NCI-H2081 treated with DMSO at 0.1 percent for 48 hours (cell line): ENCODE measurements at places on chromosomes 2 and 18.

- DNase-seq = no peak
Observed at GRCh38 chr2:132633635-132634034, 36.4 kb downstream of the LYPD1 start.

GRCh38 chr2:33384599-33384961 lies 91.9 kb upstream of the RASGRP3 start:
- DNase-seq = no peak

DNA sequence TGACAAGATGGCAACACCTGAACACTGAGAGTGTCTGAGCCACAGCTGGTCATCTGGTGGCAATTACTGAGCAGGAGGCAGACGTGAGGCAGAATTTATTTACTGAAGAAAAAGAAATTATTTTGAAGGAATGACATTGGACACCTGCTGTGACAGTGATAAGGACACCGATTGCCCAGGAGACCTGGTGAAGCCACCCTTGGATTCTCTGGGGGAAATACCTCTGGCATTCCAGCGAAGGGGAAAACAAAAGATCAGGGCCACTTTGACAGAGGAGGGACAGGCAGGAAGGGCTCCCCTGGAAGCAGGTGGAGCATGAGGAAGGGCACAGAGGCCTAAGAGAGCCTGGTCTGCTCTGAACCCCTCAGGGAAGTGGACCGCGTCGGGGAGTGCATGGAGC lies 85.4 kb upstream of the ALPP start:
- DNase-seq = no peak

GRCh38 chr2:96273763-96274162 lies 7.7 kb downstream of the CIAO1 start:
- no peak for DNase-seq

DNA sequence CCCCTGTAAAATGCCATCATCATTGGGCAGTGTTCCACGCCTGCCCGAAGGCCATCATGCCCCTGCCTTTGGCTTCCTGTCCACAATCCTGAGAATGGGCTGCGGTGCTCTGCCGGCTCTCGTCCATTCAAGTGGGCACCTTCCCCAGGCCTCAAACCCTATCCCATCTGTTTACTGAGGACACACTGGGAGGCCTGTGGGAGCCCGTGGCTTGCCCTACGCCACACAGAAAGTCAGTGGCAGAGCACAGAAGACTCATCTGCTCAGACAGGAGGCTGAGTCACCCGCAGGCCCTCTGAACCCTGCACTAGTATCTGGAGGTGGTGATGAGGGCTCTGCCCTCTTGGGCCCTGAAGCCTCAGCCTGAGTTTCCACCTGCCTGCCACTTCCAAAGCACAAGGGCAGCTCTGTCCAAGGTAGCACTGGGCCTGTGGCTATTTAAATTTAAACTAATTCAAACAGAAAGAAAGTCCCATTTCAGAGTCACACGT lies 19.1 kb upstream of the ANKRD53 start:
- no peak for DNase-seq

- no peak for DNase-seq
Observed at GRCh38 chr2:207879536-207879935, 109.8 kb upstream of the FZD5 start.

DNA sequence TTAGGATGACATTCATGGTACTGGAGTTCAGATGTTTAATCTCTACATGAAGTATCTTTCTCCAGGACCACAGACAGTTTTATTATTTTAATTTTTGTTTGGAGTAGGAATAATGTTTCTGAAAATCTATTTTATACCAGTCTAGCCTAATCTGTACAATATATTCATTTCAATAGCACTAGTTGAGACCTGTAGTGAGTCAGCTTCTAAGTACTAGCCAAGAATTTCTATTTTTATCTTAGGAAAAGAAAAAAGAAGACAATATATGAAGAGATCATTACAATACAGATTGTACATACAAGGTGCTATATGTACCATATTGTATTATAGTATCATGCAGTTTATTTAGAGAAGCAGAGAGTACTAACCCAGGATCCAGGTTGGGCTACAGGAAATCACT lies 826.9 kb upstream of the PIK3C3 start:
- DNase-seq = no peak

DNA sequence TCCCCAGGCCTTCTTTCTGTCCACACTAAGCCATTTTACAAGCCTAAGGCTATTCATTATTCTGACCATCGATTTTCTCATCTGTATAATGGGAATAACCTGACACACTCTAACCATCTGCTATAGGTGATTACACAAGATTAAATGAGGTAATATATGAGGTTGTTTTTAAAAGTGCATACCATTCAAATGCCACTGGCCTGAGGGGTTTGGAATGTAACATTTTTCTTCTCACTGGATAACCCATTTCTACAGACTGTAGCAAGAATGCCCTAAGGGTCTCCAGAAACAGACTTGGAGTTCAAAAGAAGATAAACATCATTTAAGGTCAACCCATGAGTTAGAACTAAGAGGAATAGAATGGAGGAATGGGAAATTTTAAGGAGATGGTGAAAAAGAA lies 111.7 kb upstream of the SETBP1 start:
- DNase-seq = no peak

DNA sequence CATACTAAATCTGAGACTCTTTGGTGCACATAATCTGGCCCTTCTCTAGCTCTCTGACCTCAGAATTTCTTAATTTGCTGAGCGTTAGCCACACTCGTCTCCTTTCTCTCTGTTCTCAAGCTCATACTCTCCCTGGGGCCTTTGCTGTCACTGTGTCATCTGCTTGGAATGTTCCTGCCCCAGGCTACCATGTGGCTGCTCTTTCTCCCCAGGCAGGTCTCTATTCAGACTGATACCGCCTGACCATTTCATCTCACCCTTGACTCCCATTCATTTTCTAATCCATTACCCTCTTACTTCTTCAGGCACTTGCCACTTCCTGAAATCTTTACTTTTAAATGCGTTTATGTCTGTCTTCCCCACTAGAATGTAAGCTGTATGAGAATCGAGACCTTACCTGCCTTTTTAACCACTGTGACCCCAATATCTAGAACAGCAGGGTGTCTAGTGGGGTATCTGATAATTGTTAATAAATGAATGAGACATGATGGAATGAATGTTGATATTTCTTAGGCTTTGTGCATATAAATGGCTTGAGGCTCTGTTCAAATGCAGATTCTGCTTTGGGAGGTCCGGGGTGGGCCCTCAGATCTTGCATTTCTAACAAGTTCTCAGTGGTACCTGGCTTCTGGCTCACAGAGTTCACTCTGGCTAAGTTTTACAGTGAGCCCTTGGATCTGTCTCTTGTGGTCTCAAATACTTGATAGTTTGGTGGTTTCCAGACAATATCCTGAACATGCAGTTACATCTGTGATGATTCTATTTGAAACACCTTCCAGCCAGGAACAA lies 89.9 kb upstream of the EPC2 start:
- no peak for DNase-seq

GRCh38 chr18:74760436-74760835 lies 162.8 kb downstream of the ZNF407 start:
- DNase-seq = no peak

GRCh38 chr18:72181241-72181764 lies 362.8 kb downstream of the CBLN2 start:
- no peak for DNase-seq

- DNase-seq = no peak
Observed at GRCh38 chr18:39589496-39589895, 2023.9 kb upstream of the CELF4 start.

- DNase-seq = no peak
Observed at GRCh38 chr2:101135412-101136296, 15.5 kb downstream of the TBC1D8 start.

DNA sequence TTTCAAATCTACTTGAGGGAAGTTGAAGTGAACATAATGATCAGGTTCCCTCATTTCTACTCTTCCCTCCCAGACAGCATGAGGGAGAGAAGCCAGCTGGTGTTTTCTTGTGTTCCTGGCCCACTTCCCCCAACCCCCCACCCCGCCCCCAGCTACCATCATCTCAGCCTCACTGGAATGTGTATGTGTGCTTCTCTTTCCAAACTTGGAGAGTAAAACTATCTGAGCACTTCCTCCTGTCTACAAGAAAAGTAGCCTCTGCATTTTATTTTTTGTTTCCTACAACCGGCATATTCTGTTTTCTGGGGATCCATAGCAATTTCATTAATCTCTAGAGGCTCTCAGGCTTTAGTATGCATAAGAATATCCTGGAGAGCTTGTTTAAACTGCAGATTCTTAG lies 53.6 kb upstream of the GRHL1 start:
- DNase-seq = no peak

DNA sequence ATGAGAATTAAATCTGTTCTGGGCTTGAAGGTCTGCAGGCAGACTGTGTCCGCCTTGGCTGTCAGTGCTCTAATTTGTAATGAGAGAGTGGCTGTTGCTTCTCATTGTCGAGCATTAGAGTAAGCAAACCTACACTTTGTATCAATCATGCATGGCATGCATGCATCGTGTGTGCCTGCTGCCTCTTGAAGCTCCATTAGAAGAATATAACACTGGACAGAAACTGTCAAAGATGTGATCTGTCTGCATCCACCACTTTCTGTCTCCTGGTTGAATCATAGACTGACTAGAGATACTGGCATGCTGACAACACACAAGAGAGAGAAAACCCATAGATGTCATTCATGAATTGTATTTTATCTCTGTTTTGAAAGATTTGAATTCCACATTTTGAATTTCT lies 275.0 kb upstream of the NXPH2 start:
- DNase-seq = no peak

DNA sequence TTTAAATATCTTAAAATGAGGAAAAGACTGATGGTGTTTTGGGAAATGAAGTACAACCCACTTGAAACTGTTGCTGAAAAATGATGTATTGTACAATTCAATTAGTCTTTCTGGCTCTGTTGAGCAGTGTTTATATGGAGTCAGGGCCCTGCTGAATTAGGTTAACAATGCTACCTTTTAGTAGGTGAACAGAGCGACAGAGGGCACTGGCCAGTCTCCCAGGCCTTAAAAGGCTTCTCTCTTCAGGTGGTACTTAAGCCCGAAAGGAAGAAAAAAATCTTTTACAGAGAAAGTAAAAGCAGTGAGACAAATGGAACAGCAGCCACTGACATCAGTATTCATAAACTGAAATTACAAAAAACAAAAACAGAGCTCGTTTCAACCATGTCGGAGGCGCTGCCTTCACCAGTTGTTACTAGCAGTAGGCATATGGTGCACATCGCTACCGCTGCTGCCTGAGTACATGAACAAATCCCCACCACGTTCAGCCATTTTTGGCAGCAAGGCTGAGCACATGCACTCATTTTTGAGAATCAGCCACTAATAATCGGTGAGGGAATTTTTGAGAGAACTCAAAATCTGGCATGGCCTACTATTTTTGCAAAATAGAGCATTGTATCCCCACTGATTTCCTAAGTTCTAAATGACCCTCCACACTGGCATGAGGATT lies 91.8 kb downstream of the PLEKHM3 start:
- no peak for DNase-seq

DNA sequence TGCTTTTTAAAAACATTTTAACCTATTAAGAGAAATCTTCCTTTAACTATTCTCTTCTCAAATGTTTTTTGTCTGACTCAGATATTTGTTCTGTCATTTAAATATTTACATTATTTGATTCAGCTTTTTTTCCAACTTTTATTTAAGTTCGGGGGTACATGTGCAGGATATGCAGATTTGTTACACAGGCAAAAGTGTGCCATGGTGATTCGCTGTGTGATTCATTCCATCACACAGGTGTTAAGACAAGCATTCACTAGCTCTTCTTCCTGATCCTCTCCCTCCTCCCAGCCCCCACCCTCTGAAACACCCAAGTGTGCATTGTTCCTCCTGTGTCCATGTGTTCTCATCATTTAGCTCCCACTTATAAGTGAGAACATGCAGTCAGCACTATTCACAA lies 19.4 kb downstream of the SP100 start:
- no peak for DNase-seq

DNA sequence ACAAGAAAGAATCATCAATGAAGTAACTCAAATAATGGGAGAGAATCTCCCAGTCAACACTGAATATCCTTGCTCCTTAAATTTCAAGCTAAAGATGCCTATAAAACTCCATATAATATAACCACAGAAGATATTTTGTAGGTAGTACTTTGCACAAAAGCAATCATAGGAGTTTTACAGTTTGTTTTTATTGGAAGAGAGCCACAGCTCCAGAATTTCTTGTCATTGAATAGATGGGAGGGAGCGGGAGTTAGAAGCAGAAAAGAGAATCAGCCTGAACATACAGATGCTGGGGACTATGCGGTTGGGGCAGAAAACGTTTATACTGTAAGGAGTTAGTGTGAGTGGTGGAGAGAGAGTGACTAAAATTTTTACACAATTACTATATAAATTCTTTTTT lies 18.3 kb upstream of the SMAD4 start:
- DNase-seq = no peak

- DNase-seq = no peak
Observed at GRCh38 chr2:7900593-7900992, 781.3 kb upstream of the ID2 start.

DNA sequence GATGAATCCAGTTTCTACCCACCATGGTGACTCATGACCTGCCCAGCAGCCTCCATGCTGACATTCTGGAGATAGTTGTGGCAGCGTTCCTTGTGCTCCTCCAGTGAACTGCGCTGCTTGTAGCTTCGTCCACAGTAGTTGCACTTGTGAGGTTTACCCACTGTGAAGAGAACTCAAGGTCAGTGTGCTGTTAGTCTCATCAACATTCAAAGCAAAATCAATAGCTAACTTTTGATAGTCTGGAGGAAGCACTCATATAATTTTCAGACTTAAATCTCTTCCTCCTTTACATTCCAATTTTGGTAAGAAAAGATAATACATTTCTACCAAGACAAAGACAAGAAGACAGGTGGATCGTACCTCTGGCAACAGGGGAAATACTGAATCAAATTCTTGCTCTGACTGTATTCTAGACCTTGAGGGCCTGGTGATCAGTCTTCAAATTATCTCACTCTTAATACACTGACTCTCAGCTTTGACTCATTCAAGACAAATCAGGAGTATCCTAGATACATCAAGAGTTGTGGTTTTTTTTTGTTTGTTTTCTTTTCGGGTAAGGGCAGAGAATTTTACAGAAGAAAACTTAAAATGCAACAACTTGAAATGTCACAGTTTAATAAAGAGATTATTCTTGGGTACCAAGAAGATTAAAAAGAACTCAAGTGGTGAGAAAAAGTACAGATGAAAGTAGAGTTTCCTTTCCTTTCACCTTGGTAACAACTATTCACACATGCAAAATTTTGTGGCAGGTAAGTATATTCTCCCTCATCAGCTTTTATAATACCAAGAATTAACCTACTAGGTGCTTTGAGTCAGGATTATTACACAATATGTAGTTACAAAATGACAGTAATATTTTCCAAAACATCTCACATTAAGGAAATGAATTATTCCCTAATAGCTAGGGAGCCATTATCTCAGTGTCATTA lies 129.2 kb downstream of the IKZF2 start:
- DNase-seq = no peak

DNA sequence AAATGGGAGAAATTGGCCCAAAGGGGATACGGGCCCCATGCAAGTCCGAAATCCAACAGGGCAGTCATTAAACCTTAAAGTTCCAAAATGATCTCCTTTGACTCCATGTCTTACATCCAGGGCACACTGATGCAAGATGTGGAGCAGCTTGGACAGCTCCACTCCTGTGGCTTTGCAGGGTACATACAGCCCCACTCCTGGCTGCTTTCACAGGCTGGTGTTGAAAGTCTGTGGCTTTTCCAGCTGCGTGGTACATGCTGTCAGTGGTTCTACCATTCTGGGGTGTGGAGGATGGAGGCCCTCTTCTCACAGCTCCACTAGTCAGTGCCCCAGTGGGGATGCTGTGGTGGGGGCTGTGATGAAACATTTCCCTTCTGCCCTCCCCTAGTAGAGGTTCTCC lies 8.6 kb upstream of the TMX3 start:
- no peak for DNase-seq

GRCh38 chr2:11404376-11405073 lies 60.1 kb upstream of the ROCK2 start:
- DNase-seq = no peak

- no peak for DNase-seq
Observed at GRCh38 chr2:117502121-117502520, 312.4 kb upstream of the DDX18 start.
